ENCODE measurements at places on chromosomes 5 and 9. TPM values are rescaled to one million over a fixed set of nuclear protein-coding genes. Genes with fewer than 3 reads are reported as not detected.

DNA sequence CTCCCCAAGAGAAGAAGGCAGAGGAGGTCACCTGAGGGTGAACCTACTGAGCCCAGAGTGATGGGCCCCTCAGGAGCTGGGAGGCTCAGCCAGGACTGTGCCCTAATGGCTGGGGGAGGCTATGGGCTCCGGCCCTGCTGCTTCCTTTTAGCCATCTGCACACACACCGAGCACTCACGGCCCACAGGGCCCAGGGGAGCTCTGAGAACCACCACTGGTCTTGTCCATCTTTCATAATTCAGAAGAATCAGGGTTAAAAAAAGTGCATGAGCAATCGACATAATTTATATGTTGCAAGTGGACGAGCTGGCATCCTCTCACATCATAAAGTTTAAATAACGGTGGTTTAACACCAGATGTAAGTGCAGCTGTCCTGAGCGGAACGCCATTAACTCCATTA, 162.1 kb downstream of the FSTL4 start:
- no peak for DNase-seq

GRCh38 chr5:78573318-78573717, 75.3 kb downstream of the LHFPL2 start:
- DNase-seq, result no peak

Gene CLIC3
- total RNA-seq, result 4.0 TPM

Gene SYK
- total RNA-seq, result 52.2 TPM

Gene SH3GL2
- total RNA-seq, result 3.1 TPM

GRCh38 chr9:19598722-19599121, 189.9 kb downstream of the ACER2 start:
- DNase-seq, result no peak

Gene SLC25A2
- total RNA-seq, result 0.94 TPM

- DNase-seq, result peak; percentile 70
Measured at GRCh38 chr5:72848474-72849428, 32.3 kb downstream of the TNPO1 start.

DNA sequence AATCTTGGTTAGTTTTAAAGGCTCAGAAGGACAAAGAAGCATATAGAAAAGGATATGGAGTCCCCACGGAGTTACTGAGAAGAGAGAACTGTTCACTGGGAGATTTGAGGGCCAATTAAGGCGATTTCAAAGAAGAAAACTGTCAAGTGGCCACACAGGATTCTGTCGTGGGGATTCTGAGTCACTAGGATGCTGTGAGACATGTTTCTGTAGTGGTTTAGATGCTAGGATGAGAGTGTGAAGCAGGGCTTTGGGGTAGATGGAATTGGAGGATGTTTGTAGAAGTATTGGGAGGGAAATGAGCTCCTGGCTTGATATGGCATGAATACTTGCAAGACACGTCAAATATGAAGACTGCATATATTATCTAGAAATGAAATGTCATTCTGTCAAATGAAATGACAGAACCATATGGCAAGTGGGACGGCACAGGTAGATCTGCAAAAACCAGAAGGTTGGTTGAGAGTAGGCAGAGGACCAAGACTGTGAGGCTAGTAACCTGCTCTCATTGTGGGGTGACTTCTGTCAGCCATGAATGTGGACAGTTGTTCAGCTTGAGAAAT, 136.3 kb upstream of the SPRY4 start:
- no peak for DNase-seq

DNA sequence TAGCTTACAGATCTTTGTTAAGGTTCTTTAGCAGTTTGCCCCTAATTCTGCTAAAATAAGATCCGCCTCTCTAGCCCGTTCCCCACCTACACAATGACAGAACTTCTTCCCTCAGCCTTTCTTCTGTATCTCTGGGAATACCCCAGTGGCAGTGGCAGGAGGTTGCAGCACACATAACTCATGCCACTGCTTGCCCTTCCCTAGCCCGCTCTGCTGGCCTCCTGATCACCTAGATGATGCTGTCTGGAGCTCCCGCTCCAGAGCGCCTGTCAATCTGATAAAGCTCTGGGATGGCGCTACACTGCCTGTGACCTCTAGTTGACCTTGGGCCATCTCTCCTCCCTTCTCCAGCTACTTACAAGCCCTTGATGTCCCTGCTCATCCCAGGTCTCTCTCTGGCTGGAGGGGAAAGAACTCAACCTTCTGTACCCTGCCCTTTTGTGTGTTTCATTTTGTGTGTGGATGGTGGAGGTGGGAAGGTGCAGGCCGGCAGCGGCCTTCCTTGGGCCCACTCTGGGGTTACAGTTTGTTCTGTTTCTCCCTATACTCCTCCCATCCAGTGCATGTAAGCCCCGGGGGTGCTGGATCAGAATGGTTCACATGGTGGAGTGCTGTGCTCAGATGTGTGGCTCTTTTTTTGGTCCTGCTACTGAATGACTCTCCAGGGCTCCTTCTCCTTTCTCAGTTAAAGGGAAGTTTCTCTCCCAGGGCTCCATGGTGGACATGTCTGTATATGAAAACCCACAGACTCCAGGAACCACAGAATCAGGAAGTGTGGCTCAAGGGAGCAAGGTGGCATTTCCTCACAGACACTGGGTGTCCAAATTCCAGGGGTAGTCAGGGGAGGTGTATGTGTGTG, 29.1 kb downstream of the MTX3 start:
- peak; percentile 2 for DNase-seq

- peak; percentile 83 for DNase-seq
Measured at GRCh38 chr5:163964671-163965070, 459.3 kb downstream of the MAT2B start.

Gene PRELID2
- total RNA-seq, result 12.1 TPM

DNA sequence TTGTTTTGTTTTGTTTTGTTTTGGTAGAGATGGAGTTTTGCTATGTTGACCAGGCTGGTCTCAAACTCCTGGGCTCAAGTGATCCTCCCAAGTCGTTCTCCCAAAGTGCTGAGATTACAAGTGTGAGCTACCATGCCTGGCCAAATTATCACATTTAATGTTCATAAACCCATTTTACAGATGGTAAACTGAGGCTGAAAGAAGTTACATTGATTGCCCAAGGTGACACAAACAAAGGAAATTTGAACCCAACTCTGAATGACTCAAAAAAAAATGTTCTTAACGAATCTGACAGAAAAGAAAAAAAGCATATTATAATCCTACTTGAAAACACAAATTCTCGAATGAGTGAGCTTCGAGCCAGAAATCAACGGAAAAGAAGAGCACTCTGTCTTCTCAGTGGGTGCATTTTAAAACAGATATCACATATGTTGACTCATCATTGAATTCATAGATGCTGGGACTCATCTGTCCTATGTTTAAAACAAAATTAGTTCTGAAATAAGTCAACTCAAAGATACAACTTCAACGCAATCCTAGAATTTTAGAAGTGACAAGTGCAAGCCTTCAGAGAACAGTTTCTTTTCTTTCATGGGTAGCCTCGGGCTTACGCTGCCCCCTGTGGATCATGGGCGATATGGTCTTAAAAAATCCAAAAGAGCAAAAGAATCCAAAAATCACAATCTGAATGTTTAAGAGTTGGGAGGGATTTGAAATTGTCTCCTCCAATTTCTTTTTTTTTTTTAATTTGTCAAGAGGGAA, 28.4 kb downstream of the TIMD4 start:
- peak; percentile 27 for DNase-seq

DNA sequence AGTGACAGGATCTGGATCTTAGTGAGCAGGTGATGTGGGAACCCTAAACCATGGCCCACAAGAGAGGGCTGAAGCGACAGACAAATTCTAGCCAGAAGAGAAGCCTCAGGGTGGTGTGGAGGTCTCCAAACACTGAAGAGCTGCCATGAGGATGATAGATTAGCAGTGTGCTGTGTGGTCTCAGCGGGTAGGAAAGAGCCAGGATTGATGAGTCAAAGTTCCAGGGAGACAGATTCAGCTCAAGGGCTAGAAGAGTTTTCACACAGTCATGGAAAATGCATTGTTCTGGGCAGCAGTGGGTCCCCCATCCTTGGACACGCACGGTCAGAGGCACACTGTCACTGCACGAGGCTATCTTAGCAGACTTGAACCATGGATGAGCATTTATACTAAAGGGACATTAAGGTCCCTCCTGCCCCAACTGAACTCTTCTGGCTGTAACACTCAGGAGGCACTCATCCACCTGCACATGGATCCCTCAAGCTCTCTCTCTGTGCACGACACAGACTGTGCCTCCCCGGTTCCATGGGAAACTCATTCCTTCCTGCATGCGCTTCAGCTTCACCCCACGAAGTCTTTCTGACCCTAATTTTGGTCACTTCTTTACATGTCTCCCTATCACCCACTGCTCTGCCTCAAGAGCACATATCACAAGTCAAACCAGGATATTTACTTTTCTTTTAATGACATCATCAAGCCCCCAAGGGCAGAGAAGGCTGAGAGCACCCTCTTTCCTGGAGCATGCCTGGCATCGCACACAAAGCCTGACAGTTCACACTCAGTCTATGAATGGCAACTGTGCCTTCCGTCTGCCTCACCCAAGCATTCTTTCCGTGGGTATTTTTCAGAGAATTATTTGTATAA, 84.8 kb downstream of the TLE1 start:
- no peak for DNase-seq

DNA sequence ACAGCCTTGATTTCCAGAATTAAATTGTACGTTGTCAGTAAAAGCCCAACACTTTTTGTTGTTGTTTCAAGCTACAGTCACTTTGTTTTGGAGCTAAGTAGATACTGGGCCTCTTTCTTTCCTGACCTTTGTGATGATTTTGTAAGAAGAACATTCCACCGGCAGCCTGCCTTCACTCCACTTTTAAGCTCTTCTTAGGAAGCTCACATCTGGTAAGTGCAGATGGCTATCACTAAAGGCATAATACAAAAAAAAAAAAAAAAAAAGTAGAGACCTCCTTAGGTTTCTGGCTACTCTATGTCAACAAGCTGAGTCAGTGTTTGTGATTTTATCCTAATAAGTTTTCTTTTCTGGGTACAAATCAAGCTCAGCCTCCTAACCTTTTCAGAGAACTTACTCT, 1922.1 kb upstream of the WWC1 start:
- no peak for DNase-seq

Gene ASPN
- total RNA-seq, result 1.5 TPM

- no peak for DNase-seq
Measured at GRCh38 chr5:41083306-41083705, 12.2 kb upstream of the MROH2B start.

GRCh38 chr5:16169550-16169949, 10.0 kb downstream of the MARCHF11 start:
- DNase-seq, result no peak

DNA sequence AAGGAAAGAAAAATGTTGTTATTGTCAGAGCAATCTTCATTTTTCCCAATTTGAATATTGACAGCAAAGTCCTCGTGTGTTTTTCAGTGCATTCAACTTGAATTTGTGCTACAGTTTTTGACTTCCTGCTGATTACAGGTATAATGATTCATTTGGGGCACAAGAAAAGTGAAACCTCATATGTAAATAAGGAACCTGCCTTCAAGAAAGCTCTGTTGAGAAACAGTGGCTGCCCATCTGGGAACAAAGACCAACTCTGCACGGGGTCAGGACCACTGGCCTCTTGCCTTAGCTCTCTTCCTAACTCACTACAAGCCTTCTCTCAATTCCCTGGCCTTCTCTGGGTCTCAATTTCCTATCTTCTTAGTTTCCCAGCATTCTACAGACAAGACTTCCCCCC, 21.0 kb downstream of the TIMD4 start:
- no peak for DNase-seq

GRCh38 chr5:121503111-121503840, 348.4 kb upstream of the FTMT start:
- peak; percentile 76 for DNase-seq

GRCh38 chr9:108271646-108272348, 584.0 kb downstream of the ACTL7B start:
- peak; percentile 92 for DNase-seq

Measured in kidney (tissue), 22 donors.